ENCODE measurements at places on chromosomes 3 and 15.
A peak's percentile ranks its signal among the peaks of the same experiment; 100 is the strongest.

- DNase-seq: no peak
Measured at GRCh38 chr3:30904996-30905395, 10.5 kb upstream of the GADL1 start.

DNA sequence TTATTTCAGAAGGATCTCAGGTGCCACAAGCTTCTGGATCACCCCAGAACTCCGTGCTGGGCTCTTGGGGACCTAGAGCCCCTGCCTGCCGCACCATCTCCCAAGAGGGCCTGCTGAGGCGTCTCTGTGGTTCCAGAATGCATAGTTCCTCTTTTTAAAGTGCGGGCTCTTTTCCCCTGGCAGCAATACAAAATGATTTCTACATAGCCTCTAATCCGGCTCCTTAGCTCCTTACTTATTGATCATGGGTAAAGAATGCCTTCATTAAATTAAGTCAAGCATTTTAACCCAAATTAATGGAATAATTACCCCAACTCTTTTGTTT is 121.9 kb downstream of the ATP10A start:
- no peak for DNase-seq

GRCh38 chr15:47872869-47873432 is 155.6 kb downstream of the SEMA6D start:
- DNase-seq: peak; percentile 4

GRCh38 chr3:108060331-108060730 is 30.5 kb downstream of the CD47 start:
- DNase-seq: no peak
